ENCODE measurements at places on chromosomes 16 and 17.

GRCh38 chr17:78226759-78227454 lies 4.5 kb upstream of the TMEM235 start:
- DNase-seq: no peak

DNA sequence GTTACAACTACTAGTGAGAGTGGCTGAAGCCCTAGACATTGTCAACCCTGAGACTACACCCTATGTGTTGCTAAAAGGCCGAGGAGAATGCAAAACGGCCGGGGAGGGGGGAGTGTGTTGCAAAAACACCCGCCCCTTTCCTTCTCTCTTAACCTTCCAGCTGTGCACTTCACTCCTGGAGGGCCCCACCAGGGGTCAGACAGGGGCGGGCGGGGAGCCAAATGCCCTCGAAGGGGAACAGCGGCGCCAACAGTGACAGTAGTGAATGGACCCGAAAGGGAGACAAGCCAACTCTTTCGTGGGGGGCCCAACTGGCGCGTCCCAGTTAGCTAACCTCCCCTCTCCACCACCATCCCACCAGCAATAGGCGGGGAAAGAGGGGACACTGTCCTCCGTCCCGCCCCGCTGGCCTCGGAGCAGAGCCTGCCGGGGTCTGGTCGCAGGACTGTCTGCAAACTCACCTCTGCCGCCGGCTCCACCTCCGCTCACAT lies 352 bp downstream of the MARF1 start:
- peak; percentile 64 for DNase-seq

DNA sequence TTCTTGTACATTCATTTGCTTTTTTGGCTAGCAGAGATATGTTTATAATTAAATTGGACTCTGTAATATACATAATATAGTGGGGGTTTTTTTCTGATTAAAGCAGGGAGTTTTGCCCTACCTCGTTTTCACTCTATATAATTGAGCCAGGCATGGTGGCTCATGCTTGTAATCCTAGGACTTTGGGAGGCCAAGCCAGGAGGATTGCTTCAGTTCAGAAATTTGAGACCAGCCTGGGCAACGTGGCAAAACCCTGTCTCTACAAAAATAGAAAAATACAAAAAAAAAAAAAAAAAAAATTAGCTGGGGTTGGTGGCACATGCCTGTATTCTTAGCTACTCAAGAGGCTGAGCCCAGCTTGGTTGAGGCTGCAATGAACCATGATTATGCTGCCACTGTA lies 42.2 kb downstream of the PAFAH1B1 start:
- no peak for DNase-seq

DNA sequence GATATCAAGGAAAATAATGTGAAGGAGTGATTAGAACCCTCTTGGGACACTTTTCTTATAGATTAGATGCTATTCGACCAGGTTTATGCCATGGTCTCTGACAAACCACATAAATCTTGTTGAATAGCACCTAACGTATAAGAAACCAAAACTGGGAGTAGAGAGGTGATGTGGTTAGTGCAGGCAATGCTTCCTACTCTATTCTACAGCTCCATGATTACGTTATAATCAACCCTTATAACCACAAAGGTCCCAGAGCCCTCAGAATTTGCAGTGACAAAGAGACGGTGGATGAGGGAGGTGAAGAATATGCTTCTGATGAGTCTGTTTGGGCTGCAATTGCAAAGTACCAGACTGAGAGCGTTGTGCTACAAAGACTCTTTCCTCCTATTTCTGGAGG lies 78.4 kb downstream of the ARHGAP44 start:
- no peak for DNase-seq

DNA sequence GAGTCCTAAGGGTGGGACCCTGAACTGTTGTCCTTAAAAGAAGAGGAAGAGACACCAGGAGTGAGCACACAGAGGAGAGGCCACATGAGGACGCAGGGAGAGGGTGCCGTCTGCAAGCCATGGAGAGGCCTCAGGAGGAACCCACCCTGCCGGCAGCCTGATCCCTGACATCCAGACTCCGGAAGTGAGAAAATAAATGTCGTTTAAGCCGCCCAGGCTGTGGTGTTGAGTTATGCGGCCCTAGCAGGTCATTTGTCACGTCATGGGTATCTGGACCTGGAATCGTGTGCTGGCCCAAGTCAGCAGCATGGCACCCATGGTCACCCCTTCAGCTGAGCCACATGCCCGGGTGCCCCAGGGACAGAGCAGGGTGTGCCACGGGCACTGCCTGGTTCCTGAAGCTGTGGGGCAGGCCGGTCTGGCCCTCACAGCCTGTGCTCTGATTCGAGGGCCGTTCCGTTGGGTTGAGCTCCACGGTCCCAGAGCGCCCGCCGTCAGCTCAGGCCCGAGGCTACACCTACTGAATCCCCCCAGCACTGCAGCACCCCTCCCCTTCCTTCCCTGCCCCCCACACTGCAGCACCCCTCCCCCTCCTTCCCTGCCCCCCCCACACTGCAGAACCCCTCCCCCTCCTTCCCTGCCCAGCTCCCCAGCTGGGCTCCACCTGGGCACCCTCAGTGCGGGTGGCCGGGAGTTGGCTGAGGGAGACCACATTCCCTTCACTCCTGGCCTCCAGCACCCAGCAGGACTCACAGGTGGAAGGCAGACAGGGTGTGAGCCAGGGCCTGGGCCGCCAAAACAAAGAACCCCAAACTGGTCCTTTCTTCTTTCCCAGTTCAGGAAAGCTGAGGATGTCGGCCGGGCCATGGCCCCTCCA lies 2.7 kb upstream of the CCDC57 start:
- no peak for DNase-seq

DNA sequence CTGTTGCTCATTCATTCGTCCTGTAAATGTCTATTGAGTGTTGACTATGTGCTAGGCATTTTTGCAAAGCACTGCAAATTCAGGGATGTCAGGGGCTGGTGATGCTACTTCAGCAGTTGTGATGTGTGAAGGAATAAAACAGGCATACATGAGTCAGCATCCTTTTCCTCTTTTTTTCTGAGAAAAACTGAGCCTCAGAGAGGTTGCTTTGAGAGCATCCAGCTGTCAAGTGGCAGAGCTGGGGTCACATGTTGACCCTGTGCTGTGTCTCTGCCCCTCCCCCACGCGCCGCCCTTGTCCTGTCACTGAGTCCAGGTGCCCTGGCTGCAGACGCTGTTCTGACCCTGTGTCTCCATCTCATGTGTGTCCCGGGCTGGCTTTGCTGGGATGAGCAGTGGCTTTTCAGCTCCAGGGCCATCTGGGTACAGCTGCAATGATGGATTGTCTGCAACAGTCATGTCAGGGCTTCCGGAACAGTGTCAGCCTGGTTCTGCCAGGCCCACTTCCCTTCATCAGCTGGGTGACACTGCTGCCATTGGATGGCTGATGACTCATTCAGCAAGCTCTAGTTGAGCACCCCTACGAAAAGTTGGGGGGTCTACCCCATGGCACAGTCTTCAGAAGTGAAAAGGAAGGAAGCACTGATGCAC lies 14.9 kb downstream of the SEC14L5 start:
- DNase-seq: no peak

DNA sequence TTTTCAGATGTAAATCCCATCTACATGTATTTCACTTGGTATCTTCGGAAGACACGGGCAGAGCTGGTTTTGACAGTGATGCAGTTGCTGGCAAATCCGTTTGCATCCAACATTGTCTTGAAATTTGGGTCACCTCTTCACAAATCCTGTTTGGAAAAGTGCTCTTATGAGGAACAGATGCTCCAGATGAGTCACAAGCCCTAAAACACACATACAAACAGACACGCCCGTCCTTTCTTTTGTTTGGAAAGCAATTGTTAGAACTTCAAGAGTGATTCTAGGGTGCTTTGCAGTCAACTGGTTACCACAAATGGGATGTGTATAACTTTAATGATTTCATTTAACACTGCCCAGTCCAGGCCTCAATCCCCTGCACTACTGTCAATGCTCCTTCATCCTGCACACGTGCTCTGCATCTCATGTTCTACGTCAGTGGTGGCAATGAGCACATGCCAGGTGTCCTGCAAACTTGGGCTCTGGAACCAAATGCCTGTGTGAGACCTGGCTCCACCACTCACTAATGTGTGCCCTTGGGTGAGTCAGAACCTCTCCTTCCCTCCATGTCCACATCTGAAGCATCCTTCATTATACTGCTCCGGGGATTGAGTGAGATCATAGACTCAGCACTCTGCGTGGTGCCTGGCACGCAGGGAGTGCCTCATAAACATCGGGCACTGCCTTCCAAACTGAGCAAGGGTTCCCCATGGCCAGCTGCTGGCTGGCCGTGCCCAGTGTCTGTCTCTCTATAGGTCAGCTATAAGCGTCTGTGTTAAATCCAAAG lies 19.3 kb upstream of the FOXF1 start:
- no peak for DNase-seq

- no peak for DNase-seq
These were observed 46.8 kb downstream of the IL21R start for GRCh38 chr16:27448532-27449433.

DNA sequence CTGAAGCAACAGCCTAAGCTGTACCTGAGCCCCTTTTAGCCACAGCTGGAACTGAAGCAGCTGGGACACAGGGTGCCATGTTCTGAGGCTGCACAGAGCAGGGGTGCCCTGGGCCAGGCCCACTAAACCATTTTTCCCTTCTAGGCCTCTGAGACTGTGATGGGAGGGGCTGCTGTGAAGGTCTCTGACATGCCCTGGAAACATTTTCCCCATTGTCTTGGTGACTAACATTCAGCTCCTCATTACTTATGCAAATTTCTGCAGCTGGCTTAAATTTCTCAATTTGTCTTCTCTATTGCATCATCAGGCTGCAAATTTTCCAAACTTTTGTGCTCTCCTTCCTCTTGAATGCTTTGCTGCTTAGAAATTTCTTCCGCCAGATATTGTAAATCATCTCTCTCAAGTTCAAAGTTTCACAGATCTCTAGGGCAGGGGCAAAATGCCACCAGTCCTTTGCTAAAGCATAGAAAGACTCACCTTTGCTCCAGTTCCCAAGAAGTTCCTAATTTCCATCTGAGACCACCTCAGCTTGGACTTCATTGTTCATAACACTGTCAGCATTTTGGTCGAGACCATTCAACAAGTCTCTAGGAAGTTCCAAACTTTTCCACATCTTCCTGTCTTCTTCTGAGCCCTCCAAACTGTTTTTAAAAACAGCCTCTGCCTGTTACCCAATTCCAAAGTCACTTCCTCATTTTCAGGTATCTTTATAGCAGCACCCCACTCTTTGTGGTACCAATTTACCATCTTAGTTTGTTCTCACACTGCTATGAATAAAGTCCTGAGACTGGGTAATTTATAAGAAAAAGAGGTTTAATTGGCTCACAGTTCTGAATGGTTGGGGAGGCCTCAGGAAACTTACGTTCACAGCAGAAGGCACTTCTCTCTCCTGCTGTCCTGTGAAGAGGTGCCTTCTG lies 49.8 kb downstream of the TMEM100 start:
- no peak for DNase-seq

DNA sequence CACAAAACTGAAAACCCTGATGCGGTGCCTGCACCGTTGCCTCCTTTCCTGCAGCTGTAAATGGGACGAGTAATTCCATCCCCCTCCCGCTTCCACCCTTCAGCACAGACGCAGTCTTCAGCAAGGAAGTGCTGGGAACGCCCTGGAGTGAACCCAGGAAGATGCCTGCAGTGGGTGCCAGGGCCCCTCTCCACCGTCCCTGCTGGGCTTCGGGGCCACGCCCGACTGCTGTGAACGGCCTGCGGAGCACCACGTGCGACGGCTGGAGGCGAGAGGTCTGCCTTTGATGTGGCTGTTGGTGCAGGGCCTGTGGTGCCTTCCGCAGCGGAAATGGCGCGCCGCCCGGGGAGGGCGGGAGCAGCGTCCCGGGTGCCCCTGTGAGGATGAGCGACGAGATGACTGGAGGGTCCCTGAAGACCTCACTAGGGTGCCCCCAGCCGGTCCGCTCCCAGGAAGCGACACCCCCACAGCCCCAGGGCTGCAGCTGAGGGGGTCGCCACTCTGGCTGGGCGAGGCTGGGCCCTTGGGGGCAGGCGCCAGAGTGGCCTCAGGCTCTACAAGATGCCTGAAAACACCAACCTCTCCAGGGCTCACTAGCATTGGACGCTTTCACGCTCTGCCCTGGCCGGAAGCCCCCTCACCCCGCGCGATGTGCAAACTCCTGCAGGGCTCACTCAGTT lies 749 bp upstream of the MC1R start:
- DNase-seq: peak; percentile 67

GRCh38 chr17:53336281-53336680 lies 486.4 kb upstream of the KIF2B start:
- no peak for DNase-seq

DNA sequence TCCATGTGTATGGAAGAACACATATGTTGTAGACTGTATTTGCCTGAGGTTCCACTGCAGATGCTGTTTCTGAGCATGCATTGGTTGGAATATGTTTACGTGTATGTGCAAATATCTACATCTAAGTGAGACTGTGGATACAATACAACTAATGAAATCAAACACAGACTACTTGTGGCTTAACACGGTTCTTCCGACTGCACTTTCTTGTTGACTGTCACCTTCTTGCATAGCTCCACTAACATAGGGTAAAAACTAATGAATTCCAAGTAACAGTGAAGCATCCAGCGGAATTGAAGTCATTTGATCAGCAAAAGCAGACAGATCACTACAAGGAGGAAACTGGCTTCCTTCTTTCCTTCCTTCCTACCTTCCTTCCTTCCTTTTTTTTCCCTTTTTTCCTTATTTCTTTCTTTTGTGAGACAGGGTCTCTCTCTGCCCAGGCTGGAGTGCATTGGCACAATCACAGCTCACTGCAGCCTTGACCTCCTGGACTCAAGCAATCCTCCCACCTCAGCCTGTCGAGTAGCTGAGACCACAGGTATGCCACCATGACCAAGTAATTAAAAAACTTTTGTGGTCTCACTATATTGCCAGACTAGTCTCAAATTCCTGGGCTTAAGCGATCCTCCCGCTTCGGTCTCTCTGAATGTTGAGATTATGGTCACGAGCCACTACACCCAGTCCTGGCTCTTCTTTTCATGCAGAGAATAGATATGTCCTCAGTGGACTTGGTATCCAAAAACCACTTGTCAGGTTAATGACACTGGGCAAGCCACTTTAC lies 22.0 kb upstream of the CCL1 start:
- no peak for DNase-seq

- DNase-seq: no peak
These were observed 400 bp downstream of the CCDC42 start for GRCh38 chr17:8744086-8744785.

- DNase-seq: no peak
These were observed 195.4 kb downstream of the CDH11 start for GRCh38 chr16:64926476-64926875.

DNA sequence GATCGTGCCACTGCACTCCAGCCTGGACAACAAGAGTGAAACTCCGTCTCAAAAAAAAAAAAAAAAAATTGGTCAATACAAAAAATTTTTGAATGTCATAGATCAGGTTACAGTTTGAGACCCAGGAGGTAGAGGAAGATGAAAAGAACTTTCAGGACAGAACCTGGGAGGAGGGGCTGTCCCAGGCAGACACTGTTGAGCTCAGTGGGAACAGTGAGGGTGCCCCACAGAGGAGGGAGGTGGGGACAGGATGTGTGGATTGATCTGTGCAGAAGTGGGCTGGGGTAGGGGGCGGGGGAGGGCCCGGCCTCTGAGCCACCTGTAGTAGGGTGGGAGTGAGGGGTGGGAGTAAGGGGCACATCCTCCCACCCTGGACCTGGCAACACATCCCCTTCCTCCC lies 58.3 kb downstream of the PRMT7 start:
- DNase-seq: no peak
